Astrocyte of the cerebellum (primary cell): ENCODE measurements at places on chromosomes 16 and 17.

DNA sequence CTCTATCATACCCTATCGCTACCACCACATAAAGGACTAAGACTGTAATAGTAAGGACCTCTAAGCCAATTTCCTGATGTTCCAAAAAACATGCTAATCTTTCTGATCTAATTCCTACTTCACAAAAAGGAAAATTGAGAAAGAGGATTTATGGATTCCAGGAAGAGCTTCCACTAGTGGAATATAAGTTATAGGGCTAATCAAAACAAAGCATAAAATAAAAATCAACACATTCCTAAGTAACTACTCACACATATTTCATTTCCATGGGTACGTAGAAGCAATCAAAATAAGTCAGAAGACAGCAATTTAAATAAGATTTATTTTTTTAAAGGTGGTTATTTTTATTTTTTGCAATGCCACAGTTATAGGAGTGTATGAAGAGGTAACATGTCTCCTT is 12.4 kb downstream of the CCDC43 start:
- no peak for DNase-seq

- DNase-seq, result no peak
Measured at GRCh38 chr16:87840271-87840978, 28.9 kb downstream of the SLC7A5 start.

GRCh38 chr16:25542306-25542705 is 149.5 kb upstream of the HS3ST4 start:
- DNase-seq, result no peak

GRCh38 chr17:47955497-47956461 is 1.9 kb downstream of the PRR15L start:
- DNase-seq, result no peak

GRCh38 chr16:30567160-30567990 is 4.1 kb downstream of the ZNF688 start:
- DNase-seq, result no peak

- no peak for DNase-seq
Measured at GRCh38 chr17:10598621-10599020, 49.2 kb upstream of the MYH2 start.

DNA sequence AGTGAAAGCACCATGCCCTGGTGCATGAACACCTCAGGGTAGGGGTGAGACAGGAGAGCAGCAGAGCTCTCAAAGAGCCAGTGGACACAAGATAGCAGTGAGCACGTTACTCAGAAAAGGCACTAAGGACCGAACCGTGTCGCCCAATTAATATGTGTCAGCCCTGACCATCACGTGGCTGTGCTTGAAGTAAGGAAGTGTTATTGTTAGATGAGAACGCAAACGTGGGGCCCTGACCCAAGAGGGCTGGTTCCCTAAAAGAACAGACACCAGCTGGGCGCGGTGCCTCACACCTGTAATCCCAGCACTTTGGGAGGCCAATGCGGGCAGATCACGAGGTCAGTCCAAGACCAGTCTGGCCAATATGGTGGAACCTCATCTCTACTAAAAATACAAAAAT is 16.3 kb downstream of the AXIN1 start:
- no peak for DNase-seq

GRCh38 chr16:68362262-68362913 is 51.6 kb downstream of the PRMT7 start:
- no peak for DNase-seq

- no peak for DNase-seq
Measured at GRCh38 chr17:76107509-76107908, 3.9 kb upstream of the EXOC7 start.

- no peak for DNase-seq
Measured at GRCh38 chr16:68367030-68367429, 56.2 kb downstream of the PRMT7 start.

- peak; percentile 20 for DNase-seq
Measured at GRCh38 chr17:38322156-38322779, 21.5 kb downstream of the GPR179 start.

- DNase-seq, result no peak
Measured at GRCh38 chr17:72618001-72618509, 474.4 kb downstream of the SLC39A11 start.

- no peak for DNase-seq
Measured at GRCh38 chr17:48530887-48531272, at the start of gene HOXB1. TSS of gene HOXB1 (minus strand) at chr17:48531011. CDS start at chr17:48530904, 107 bp downstream.

- no peak for DNase-seq
Measured at GRCh38 chr17:2024572-2025219, 438 bp downstream of the RTN4RL1 start.

GRCh38 chr17:48593126-48593829 is at the start of gene HOXB5:
TSS of gene HOXB5 (minus strand) at chr17:48593779. CDS start at chr17:48593682, 97 bp downstream.
- DNase-seq, result no peak

GRCh38 chr16:84675884-84676283 is 23.9 kb upstream of the USP10 start:
- DNase-seq, result no peak

DNA sequence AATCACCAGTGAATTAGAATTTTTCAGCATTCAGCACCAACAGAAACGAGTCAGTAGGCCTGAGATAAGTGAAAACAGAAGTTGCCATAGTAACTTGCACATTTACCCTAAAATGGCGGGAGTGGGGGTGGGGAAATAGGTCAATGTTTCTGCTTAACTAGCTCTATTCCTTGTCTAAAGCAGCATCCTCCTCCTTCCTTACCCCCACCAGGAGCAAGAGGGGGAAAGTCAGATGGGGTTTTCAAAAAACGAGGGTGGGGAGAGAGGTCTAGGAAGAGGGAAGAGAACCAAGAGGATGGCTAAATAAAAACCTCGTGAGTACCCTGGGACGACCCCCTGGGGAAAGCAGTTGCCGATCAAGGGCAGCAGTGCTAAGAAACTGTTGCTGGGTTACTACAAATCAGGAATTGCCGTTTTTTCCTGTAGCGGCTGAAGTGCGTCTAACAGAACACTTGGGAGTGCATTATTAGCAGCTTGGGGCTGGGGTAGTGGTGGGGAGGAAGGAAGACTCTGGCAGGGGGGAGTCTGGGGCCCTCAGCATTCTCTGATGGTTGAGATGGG is 34.4 kb upstream of the MNT start:
- no peak for DNase-seq

DNA sequence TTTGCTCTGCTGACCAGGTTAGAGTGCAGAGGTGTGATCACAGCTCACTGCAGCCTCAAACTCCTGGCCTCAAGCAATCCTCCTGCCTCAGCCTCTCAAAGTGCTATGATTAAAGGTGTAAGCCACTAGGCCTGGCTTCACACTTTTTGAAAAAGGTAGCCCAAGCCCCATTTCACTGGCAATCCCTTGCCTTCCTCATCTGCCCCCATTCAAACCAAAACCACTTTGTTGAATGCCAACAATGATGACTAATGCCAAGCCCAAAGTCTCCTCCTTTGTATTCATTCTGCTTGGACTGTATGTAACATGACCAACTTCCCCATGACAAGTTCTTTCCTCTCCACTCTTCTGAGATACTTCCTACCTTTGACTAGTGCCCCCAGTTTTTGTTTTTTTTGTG is 33.1 kb downstream of the N4BP1 start:
- no peak for DNase-seq

DNA sequence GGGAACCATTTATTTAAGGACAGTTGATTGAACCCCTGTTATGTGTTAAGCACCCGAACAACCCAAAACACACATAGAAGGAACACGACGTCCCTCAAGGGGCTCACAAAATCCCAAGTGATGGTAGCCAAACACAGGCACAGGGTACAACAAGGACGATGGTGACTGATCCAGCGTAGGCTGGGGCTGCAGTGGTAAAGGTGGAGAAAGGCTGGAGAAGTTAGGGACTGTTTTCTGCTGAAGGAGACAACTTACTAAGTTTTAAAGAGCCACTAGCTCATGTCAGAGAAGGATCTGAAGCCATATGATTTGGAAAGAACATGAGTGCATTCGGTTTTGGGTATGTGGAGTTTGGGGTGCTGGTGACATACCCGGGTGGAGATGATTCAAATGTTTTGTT is 229.6 kb upstream of the TNRC6C start:
- DNase-seq, result no peak

- DNase-seq, result no peak
Measured at GRCh38 chr17:41627316-41628072, 3.1 kb upstream of the KRT17 start.

- DNase-seq, result peak; percentile 53
Measured at GRCh38 chr16:87945351-87946042, 5.7 kb upstream of the BANP start.

DNA sequence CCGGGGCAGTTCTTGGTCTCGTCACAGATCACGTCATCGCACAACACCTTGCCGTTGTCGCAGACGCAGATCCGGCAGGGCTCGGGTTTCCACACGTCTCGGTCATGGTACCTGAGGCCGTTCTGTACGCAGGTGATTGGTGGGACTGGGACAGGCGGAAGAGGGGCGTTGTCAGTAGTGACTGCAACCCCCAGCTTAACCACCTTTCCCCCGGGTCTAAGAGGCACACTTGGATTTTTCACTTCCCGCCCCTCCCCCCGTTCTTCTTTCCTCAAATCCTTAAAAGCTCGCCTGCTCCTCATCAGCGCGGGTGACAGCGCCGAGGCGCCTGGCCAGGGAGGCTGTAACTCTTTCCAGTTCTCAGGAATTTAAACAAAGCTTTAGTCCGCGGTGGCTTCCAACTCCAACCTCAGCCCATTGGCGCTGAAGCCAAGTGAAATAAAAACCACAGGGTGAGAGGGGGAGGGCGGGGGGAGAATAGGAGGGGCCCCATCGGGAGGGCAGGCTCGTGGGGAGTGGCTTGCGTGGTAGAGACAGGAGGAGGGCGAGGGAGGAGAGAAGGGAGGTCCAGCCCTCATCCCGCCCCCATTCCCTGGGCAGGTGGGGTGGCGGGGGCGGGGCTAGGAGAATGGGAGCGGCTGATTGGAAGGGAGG is 1.5 kb downstream of the COL1A1 start:
- peak; percentile 98 for DNase-seq

GRCh38 chr17:4733073-4733531 is 1.9 kb downstream of the MED11 start:
- DNase-seq, result no peak

DNA sequence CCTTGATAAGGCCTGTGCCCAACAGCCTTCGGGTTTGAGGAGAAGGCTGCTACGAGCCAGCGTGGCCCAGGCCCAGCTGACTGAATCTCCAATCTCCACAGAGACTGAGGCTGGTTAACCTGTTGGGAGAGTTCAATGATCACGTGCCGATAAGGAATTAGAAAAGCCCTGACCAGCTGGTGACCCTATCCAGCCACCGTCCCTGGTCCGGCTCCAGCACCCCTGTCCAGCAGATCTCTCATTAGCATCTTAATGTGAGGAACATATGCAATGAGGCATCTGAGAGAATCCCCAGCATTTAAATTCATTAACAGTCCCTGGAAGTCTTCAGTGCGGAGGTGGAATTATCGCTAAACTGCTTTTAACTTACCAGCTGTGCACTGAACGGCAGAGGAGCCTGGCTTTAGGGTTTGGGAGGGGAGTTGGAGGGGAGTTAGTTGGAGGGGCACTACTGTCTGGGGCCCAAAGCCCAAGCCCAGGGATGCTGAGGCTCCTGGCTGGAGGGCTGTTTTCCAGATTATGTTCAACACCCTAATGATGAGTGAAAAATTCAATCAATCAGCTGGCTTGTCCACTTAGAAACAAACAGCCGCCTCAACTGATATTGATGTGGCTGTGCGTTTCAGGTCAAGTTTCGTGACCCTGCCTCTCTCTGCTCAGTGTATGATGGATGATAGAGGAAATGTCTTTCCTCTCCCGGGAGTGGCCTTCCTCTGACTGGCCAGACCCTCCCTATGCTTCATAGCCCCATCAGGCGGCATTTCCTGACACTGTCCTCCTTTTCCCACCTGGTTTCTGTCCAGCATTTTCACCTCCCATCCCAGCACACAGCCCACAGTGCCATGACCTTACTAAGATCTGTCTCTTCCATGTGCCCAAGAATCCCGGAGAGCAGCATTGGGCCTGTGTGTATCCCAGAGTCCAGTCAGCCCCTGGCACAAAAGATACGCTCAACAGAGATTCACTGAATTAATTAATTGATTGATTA is 184.5 kb downstream of the CCT6B start:
- no peak for DNase-seq

GRCh38 chr17:35449371-35449931 is 885 bp upstream of the SLFN13 start:
- DNase-seq, result peak; percentile 24

DNA sequence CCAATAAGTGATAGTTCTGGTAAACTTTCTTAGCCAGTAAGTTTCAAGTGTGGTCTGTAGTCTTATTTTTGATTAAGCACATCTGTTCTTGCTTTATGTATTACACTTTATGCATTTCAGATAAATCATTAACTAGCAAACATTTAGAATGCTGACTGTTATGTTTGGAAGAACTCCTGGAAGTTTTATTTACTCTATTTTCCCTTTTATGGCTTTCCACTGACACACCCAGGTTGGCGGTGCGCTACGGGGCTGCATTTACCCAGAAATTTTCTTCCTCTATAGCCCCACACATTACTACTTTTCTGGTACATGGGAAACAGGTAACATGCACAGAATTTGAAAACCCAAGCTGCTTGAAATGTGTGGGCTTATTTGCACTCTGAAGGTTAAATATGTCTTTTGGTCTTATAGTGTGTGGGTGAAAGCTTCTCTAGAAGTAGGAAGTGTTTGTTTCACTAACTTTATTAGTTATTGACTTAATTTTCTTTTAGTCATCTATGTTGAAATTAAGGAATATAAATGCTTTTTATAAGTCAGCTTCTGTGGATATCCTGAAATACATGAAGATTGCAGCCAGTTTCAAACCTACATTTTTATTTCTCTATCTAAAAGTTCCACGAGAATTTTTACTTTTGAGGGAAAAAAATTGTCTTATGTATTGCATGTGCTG is 203.7 kb downstream of the PHKB start:
- DNase-seq, result no peak

DNA sequence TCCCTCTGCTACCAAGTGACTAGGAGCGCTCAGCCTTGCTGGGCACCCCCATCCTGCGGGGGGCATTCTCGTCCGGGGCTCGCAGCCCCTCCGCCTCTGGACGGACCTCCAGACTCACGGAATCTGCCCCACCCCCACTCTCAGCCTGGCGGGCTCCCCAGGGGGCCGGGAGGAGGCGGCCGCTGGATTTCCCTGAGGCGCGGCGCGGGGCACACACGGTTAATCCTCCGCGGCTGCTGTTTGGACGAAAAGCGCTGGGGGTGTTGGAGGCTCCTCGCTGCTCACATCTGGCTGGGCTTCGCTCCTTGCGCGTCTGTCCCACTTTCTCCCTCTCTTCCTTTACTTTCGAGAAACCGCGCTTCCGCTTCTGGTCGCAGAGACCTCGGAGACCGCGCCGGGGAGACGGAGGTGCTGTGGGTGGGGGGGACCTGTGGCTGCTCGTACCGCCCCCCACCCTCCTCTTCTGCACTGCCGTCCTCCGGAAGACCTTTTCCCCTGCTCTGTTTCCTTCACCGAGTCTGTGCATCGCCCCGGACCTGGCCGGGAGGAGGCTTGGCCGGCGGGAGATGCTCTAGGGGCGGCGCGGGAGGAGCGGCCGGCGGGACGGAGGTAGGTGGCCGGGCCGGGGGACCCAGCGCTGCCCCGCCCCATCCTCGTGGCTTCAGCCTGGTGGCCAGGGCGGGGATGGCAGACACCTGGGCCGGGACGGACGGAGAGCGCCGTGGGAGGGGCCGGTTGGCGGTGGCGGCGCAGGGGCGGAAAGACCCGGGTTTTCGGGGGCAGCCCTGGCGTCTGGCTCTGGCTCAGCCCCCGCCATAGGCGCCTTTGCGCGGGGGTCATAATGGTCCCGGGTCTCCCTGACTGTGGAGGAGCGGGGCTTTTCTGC is at the start of gene C1QTNF1:
Gene C1QTNF1, plus strand, starts transcription at position 284 of the 886 bp plus-strand sequence. CDS start 19,800 bp downstream, outside the sequence.
- DNase-seq, result no peak
